Fibroblast of skin of left quadriceps (primary cell): ENCODE measurements at places on chromosomes 1 and 21.

GRCh38 chr1:194028002-194028401 is 841.6 kb upstream of the B3GALT2 start:
- no peak for DNase-seq

DNA sequence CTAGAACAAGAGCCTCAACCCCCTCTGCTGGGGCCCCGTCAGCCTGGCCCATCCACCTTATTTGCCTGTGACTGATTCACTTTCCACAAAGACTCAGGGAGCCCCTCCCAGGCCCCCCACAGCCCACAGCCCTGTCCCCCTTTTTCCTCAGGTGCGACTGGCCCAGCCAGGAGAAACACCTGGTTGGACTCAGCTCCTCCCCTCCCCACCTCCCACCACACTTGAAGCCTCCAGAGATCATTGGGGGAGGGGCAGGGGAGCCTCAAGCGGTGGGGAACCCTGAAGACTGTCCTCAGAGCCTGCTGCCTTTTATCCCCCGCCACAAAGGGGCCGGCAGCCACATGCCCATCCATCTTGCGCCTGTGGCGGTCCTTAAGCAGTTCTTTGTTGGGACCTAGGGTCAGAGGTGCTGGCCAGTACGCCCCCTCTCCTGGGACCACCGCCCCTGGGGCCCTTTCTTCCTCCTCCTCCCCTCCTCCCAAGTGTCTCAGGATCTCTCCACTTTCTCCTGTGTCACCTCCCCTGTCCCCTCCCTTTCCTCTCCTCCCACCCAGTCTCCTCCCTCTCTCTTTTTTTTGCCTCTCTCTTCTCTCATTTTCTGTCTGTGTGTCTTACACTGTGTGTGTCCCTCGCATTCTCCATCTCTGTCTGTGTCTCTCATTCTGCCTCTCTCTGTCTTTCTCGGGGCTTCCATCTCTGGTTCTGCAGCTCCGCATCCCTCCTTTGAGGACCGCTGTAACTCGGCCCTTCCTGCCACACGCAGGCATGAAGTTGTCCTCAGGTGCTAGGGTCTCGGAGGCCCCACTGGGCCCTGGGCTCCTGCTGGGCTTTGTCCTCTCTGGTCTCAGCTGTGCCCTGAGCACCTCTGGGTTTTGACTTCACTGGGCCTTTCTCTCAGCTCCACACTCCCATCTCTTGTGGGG is 12.2 kb downstream of the CRABP2 start:
- DNase-seq: no peak

GRCh38 chr1:21673277-21673780 is 4.2 kb upstream of the RAP1GAP start:
- DNase-seq: no peak

DNA sequence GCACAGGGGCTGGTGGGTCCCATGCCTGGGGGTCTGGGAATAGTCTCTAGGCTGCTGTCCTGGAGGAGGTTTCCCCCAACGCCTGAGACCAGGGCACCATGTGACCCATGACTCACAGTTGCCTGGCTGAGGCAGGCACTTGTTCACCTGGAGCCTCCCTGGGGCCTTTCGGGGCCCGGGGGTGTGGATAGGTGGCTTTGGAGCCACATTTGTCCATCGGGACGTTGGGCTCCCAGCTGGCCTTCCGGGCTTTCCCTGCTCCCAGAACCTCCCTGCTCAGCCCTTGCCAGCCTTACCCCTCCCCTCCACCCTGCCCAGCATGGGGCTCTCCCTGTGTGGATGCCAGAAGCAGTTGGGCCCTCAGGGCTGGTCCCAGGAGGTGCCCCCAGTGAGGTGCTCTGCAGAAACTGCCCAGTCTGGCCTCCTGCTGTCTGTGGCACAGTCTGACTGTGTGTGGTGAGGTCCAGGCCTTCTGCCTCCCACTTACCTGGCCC is 14.2 kb downstream of the COL6A1 start:
- no peak for DNase-seq

DNA sequence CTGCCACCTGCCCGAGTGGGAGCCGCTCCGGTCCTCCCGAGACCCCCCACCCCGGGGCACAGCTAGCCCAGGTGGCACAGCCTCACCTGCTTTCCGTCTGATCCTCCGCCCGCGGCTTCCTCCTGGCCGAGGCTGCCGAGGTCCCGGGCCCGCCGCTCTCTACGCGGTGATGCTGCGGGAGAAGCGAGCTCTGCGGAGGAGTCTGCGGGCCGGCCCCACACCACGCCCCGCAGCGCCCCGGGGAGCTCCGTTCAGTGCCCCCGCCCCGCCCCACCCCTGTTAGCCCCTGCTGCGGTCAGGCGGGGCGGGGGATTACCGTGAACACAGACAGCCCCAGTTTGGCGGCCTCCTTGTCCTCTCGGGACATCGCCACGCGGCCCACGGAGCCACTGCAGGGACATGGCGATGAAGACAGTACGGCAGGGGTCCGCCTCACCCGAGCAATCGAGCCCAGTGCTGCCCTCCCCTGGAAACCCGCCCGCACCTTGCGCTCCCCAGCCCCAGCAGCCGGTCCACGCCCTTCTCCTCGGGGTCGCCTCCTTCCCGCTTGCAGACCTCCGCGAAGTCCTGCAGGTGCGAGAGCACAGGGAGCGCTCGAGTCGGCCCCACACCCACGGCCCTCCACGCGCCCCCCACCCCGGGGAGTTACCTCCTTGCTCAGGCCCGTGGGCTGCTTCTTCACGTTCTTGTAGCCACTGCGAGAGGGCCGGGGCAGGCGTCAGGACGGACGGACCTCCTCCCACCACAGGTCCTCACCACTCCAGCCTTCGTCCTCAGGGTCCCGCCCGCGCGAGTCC is 933 bp downstream of the C1orf35 start:
- DNase-seq: no peak

- no peak for DNase-seq
Observed at GRCh38 chr1:39127513-39127912, 77.0 kb upstream of the MACF1 start.

DNA sequence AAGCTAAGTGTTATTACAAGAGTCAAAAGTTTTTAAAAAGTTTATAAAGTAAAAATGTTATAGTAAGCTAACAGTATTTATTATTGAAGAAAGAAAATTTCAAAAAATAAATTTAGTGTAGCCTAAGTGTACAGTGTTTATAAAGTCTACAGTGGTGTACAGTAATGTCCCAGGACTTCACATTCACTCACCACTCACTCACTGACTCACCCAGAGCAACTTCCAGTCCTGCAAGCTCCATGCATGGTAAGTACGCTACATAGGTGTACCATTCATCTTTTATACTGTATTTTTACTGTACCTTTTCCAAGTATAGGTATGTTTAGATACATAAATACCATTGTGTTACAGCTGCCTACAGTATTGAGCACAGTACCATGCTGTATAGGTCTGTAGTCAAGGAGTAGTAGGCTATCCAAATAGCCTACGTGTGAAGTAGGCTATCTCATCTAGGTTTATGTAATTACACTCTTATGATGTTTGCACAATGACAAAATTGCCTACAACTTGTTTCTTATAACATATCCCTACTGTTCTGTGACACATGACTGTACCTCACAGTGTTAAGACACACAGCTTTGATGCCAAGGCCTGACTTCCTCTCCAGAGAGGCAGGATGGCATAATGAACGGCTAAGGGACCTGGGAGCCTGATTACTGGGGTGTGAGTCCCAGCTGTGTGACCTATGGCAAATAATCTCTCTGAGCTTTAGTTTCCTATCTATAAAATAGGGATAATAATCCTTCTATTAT is 12.7 kb downstream of the DHCR24 start:
- no peak for DNase-seq

DNA sequence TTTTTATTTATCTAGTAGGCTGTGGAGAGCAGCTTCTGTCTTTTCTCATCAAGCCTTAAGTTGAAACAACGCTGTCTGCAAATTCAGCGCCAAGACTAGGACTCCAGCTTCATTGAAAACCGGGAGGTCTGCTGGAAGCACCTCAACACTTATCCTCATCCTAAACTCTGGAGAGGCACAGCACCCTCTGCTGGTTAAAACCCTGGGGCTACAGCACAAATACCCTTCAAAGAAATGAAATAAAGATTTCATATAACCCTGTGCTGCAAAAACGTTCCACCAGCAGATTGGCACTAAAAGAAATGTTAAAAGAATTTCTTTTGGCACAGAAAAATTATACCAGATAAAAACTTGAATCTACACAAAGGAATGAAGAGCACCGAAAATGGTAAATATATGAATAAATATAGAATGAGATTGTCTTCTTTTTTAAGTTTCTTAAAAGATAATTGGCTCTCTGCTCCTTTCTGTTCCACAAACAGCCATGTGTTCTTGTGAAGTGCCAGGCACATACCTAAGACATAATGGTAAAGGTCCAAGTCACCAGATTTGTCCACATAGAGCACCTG is 227.7 kb upstream of the SAMSN1 start:
- no peak for DNase-seq

- no peak for DNase-seq
Observed at GRCh38 chr1:232915212-232915611, 35.2 kb upstream of the NTPCR start.

DNA sequence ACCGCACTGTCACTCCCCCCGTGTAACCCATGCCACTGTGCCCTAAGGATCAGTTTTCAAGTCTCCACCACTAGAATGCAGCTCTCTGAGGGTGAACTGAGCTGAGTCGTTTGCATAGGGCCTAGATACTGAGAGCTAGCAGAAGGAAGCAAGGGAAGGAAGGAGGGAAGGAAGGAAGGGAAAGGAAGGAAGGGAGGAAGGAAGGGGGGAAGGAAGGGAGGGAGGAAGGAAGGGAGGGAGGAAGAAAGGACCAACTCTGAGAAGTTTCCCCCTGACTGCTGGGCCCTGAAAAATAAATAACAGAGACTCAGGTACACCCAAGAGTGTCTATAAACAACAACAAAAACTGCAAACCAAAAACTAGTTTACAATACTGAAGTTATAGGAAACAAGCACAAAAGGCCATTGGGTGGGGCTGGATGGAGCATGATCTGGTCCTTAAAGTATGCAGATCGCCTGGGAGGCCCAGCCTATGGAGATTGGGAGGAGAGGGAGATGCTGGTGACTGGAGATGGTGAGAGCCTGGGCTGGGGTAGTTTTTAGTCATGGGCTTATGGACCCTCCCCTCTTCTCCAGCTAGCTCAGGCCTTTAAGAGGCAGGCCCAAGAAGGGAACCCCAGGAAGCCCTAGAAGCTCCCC is 1.7 kb upstream of the MRPS15 start:
- DNase-seq: no peak

- no peak for DNase-seq
Observed at GRCh38 chr1:206954459-206955342, 8.4 kb upstream of the PIGR start.

DNA sequence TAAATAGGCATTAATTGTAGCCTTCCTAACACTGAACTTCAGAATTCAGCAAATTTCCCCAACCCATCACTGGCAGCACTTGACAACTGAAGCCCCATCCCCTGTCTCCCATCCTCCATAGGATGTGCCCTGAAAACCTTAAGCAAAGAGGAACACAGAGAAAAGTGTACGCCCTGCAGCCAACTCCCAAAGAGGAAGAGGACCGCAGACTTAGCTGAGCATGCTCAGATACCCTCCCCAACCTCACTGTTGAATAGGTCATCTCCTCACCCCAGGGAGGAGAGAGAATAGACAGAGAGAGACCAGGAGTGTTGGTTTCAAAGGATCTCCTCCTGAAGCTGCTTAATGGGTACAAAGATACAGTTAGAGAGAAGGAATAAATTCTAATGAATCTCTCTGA is 50.5 kb downstream of the CD2 start:
- DNase-seq: no peak

- no peak for DNase-seq
Observed at GRCh38 chr1:206449565-206449964, 20.7 kb upstream of the IKBKE start.

DNA sequence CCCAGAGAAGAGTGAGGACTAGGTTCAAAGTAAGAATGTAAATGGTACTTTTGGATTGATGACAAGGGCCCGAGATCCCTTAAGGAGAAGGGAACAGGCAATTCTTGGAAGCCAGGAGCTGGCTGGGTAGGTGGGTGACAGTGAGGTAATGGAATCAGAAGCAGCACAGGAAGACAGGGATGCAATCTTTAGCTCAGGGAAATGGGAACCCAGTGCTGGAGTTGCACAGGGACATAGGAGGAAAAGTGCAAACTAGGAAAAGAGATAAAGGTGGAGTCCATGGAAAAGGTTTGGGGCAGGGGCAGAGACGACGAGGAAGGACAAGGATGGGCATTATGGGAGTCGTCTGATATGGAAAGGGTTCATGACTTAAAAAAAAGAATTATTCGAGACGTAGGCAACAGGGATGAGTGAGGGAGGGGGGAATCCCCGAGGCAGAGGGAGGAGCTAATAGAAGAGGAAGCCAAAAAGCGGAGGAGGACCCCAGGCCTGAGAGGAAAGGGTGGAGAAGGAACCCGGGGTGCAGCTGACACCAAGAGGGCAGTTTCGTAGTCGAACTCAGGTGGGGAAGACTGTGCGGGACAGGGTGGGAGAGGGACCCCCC is 495 bp downstream of the PI4KB start:
- no peak for DNase-seq

GRCh38 chr1:168005529-168005928 is 68.7 kb upstream of the MPC2 start:
- no peak for DNase-seq

DNA sequence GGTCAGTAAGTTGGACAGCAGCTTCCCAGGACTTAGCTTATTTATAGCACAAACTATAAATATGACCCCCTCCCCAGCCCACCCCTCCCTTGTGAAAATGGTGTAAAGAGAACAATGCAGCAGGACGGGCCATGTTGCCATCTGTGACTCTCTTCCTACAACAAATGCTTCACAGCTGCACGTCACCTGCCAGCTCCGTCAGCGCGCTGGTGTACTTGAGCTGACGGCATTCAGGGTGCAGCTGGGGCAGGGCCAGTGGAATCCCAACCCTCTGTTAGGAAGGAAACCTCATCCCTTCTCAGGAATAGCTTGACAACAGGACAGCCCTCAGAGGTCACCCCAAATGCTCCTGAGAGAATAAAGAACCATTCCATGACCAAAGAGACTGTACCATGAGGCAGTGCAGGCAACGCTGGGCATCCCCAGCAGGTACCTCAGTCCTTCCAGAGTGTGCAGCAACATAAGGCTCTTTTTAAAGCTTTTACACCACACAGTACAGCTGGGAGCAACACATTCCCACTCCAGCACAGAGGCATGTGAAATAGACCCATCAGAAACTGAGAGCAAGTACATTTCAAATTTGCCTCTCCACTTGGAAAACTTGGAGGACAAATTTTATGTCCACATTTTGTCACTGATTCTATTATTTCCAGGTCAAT is 85.0 kb downstream of the ATP1A1 start:
- DNase-seq: no peak

GRCh38 chr1:25738499-25738898 is 61.5 kb upstream of the SELENON start:
- no peak for DNase-seq

DNA sequence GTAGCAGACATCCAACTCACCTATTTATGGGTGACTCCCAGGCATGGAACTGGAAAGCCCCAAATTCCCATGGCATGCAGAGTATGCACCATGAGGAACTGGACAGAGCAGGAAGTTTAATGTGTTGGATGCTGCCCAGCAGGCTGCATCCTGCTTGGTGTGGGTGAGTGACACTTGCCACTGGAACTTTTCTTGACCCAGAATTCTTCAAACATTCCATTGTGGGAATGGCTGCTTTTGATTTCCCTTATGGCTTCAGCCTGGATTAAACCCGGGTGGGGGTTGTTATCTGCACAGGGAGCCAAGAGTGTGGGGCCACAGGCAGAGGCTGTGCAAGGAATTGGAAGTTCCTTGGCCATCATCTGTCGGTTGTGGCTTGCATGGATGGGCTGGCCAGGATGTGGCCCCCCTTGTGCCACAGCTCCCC is 26.9 kb upstream of the BACE2 start:
- peak; percentile 53 for DNase-seq

GRCh38 chr21:26813426-26813998 is 31.7 kb downstream of the ADAMTS1 start:
- DNase-seq: no peak

GRCh38 chr1:160076295-160076694 is 5.0 kb upstream of the KCNJ9 start:
- no peak for DNase-seq
